CMK (cell line): ENCODE measurements at places on chromosomes 12 and 14.
A peak's percentile ranks its signal among the peaks of the same experiment; 100 is the strongest.

DNA sequence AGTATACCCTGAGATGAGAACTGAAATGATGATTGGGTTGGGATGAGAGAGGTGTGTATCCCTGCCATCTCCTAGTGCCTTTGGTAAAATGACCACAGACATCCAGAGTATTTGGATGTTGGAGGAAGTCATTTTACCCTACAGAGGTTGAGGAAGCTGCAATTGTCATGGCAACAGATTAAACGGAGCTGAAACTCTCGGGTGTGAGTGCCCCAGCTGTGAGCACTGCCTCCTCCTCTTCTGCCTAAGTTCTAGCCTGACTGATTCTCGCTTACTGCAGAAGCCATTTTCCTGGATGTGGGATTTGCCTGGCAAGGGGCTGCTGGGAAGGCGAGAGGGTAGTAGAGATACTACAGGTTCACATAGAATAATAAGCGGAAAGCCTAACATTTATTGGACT is 10.3 kb upstream of the PPP4R4 start:
- DNase-seq = no peak

DNA sequence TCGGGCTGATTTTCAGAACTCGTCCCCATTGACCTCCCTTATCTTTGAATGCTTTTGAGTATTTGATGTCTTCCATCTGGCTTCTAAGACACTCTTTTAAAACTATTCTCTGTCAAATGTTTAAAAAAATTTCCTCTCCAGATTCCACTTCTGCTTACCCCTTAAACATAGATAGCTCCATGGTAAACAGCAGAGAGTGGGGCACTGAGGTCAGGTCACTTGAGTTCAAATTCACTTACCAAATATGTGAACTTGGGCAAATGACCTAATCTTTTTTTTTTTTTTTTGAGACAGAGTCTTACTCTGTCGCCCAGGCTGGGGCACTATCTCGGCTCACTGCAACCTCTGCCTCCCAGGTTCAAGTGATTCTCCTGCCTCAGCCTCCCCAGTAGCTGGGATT is 126.8 kb upstream of the CPSF6 start:
- DNase-seq = no peak

DNA sequence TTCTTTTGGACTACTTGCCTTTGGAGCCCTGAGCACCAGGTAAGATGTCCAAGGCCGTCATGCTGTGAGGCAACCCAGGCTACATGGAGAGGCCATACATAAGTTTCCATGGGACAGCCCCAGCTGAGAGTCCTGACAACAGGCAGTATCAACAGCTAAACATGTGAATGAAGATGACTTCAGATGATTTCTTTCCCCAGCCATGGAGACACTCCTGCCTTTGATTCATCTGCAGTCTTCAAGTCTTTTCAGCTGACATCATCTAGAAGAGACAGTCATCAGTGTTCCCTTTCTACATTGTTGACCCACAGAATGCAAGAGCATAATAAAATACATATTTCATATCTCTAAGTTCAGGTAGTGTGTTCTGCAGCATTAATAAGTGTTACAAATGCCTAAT is 398.7 kb downstream of the BTG1 start:
- no peak for DNase-seq

GRCh38 chr14:92389598-92390158 is 66.7 kb downstream of the SLC24A4 start:
- DNase-seq = no peak

DNA sequence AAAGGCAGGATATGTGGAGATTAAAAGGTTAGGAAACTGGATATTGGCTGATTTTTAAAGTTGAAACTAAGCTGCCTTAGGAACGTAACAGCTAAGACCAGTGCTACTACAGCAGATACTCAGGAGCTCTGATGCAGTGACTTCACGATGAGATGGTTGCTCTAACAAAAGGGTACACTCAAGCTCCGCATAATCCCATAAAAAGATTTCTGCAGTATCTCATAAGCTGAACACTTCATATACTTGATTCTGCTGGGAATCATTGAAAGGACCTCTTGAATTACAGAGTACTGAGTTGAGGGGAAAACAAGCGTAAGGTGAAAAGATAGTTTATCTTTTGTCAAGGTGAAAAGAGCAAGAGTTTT is 3.7 kb downstream of the RNF10 start:
- DNase-seq = no peak

GRCh38 chr12:114508529-114509129 is 102.7 kb upstream of the TBX5 start:
- peak; percentile 26 for DNase-seq

- DNase-seq = no peak
Observed at GRCh38 chr14:76904740-76905569, 78.7 kb downstream of the LRRC74A start.

DNA sequence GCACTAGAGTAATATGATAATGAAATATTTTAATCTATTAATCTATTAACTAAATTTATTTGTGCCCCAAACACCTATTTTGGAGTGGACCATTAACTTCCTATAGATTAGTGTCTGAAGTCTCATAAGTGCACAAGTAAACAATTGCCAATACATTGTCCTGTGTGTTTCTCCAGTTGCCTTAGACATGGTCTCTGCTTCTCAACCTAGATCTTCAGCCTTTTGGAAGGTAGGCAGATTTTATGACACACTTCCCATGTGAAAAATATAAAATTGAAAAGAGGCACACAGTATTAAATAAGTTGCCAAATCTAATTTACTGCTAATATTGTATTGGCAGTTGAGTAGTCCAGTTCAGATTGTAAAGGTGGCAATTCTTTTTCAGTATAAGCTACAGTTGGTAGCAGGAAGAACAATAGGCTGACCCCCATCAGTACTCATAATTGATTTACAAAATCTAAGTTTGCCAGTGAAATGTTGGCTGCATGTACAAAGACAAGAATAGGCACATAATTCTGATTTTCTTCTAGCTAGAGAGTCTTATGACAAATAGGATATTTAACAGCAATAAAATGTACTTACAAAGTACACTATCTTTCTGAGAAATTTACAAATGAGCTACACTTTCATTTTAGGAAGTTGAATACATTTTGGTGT is 10.8 kb downstream of the A2M start:
- DNase-seq = no peak

- peak; percentile 54 for DNase-seq
Observed at GRCh38 chr12:45986641-45987339, 3.6 kb downstream of the SCAF11 start.

DNA sequence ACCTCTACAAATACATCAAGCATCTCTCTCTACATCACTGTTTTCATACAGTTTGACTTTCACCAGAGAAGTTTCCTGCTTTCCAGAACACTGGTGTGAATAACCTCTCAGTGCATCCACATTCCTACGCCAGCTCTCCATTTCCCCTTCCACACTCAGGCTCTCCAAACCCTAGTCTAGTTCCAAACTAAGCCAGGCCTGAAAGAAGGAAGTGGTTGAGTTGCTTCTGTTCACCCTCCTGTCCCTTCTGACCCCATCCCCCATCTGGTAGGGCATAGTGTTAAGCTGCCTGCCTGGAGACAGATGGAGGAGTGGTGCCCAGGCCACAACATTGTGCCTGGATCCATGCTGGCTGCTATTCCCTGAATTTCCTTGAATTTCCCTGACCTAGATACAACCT is 132.4 kb downstream of the GPR65 start:
- no peak for DNase-seq

DNA sequence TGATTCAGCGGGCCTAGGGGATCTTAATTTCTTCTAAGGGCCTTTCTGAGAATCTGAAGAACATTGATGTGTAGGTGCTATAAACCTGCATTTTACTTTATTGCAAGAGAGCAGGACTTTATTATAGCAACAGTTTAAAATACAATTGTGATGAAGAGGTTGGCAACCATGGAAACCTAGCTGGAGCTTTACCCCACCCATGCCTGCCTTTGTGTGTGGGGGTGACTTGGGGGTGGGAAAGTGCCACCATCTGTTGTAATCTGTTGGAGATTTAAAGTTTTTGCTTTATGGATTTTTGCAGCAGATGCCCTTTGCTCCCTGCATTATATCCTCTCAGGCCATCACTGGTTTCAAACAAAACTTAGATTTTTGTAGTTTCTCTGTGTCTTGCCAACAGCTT is 64.6 kb downstream of the ATG14 start:
- DNase-seq = no peak

DNA sequence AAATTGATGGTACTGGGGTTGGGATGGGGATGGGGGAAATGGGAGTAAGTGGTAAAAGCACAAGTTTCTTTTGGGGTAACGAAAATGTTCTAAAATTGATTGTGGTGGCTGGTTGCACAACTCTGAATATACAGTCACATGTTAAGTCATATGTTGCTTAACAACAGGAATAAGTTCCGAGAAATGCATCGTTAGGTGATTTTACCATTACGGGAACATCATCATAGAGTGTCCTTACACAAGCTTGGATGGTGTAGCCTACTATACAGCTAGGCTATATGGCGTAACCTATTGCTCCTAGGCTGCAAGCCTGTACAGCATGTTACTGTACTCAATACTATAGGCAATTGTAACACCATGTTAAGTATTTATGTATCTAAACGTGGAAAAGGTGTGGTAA is 31.0 kb downstream of the ITGA7 start:
- DNase-seq = no peak

DNA sequence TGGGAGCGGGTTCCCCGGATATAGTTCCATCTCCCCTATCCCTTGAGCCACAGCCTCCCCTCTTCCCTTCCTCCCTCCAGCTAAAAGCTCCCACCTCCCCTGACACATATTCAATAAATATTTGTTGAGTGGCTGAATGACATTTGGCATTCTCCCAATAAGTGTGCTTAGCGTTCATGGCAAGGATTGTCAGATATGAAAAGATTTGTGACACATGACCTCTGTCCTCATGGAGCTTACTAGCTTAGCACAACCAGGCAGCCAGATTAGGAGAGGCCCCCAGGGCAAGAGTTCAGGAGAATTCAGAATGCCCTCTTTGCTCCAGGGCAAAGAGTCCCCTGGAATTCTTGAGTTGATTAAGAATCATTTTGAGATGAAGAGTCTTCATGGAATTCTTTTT is 22.5 kb upstream of the SLC6A12 start:
- no peak for DNase-seq

DNA sequence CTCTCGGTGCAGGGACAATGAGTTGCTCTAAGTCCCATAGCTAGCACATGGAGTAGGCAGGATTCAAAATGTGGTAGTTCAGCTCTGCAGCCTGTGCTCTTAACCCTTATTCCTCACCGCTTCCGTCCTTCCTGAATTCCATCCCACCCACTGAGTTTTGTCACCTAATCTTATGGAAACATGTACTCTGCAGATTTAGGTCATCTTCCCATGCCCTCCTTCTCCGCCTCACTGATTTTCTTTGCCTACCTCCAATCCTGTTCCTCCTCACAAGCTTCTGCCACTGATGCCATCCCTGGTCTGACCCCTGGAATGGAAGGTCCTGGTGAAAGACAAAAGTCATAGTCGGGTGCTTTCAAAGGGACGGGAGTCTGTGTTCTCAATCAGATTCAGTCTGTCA is 46.5 kb upstream of the ABCC9 start:
- DNase-seq = no peak

DNA sequence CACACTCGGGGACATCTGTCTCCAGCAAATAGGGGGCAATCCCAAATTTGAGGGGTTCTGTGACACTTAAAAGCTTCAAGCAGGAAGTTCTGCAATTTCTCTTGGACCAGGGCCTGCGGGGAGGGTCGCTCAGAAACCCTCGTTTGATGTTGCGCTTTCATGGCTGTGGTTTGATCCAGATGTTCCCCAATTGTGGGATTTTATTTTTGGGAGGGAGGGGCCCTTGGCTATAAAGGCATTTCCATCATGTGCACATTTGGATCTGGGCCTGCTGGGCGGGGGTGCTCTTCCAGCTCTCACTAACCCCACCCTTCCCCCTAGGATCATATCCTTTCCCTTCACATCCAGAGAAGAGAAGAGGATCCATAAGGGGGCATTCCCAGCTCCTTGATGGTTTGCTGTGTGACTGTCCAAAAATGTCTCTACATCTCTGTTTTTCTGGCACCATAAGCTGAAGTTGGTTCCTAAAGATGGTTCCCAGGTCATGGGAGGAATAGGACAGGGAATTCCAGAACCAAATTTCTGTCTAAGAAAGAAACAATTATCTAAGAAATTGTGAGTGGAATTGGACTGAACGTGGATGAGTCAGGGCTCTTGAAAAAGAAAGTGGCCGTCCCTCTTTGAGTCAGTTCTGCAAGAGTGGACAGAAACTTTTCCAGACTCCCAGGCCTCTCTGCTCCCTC is 47.2 kb downstream of the SMUG1 start:
- no peak for DNase-seq

- DNase-seq = no peak
Observed at GRCh38 chr12:47705229-47705565, 633 bp downstream of the RPAP3 start.

DNA sequence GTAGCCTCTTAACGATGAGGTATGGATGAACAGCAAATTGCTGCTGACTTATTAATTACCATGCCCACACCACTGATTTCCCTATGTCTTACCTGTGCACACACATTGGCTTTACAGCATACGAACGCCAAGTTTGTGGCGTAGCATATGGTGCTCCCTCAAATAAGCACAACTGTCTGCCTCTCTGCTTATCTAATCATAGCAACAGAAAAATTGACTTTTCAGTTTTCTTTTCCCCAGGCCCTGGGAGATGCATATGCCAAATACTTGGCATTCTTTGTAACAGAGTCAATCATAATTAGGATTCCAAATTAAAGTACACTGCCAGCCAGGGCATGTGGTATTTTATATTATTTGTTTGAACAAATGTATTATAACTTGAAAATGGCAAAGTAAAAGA is 625.5 kb downstream of the DIO2 start:
- DNase-seq = no peak

GRCh38 chr14:76810525-76810924 is 2.2 kb downstream of the ANGEL1 start:
- no peak for DNase-seq

DNA sequence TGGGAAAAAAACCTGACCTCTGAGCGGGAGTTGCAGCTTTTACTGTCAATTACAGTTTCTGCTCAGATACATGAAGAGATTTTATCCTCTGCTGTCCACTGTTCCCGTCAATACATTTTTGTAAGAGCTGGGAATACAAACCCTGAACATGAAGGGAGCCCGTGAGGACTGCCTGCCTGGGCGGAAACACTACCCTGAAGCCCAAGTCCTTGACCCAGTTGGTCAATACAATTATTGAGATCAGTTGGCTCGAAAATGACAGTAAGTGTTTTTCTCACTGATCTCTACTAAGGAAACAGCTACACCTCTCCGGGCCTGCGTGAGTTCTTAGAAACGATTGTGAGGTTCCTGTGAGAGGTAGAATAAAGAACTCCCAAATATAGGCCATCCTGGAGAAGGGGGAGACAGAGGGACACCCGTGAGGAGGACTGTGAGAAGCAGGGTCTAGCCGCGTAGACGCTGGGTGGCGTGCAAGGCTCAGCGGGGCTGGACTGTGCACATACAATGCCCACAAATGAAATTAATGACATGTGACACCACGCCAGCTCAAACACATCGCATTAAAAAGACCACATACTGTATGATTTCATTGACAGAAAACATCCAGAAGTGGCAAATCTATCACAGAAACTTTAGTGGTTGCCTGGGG is 509.5 kb downstream of the TMEM132D start:
- no peak for DNase-seq

DNA sequence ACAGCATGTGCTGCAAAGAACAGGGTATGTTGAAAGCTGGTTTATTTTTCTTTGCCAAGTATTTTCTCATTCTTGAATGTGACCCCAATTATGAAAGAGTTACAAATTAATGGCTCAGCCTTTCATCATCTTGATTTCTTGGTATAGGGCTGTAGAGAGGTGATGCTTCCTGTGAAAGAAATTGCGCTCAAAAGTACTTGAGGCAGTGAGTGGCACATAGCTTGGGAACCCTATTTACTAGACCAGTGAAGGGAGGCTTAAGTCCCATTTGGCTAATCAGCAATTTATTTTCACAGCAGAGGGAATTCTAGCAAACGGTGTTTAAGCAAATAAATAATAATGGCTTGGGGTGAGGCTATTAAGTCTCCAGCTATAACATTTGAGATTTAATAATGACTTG is 153.9 kb upstream of the MIS18BP1 start:
- DNase-seq = no peak
